ENCODE measurements at places on chromosomes 5 and 9.
A peak's percentile ranks its signal among the peaks of the same experiment; 100 is the strongest.

DNA sequence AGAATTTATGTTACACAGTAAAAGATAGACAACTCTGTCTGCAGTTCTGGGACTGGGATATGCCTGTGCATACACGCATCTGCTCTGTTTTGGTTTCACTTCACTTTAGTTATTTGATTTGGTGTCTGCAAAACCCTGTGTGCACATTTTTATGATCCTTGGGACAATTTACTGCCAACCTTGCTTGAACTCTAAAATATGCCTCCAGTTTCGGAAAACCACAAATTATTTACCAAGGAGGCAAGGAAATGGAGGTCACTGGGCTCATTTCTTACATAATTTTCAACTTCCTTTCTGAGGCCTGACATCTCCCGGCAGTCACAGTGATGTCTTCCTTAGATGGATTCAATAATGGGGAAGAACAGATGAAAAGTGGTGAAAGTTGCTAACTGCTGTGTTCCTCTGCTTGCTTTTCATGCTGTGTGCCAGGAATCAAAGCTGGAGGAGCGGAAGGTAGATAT is 61.2 kb upstream of the TAF11L2 start:
- DNase-seq: no peak

DNA sequence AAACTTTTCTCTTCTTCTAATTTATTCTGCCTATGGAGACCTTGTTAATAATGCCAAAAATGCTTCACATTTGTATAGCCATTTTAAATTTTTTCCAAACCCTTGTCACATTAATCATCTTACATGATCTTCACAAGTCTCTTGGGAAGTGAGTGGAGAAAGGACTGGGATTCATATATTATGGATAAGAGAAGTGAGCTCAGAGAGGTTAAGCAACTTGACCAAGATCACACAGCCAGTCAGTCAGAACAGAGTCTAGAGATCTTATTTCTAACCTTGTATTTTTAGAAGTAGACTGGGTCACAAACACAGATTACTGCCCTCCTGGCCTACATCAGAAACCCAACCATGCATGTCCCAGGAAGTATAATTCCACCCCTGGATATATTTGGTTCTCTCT is 218.0 kb upstream of the ADRA1B start:
- no peak for DNase-seq

DNA sequence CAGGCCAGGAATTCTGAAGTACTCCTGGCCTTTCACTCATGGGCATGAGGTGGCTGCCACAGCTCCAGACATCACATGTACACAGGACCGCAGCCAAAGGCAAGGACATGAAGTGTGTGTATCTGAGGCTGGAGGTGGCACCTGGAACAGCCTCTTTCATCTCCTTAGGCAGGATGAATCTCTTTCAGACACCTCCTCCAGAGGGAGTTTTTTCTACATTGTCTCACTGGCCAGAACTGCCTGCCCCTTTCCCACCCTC is 142.8 kb downstream of the BARX1 start:
- DNase-seq: no peak

DNA sequence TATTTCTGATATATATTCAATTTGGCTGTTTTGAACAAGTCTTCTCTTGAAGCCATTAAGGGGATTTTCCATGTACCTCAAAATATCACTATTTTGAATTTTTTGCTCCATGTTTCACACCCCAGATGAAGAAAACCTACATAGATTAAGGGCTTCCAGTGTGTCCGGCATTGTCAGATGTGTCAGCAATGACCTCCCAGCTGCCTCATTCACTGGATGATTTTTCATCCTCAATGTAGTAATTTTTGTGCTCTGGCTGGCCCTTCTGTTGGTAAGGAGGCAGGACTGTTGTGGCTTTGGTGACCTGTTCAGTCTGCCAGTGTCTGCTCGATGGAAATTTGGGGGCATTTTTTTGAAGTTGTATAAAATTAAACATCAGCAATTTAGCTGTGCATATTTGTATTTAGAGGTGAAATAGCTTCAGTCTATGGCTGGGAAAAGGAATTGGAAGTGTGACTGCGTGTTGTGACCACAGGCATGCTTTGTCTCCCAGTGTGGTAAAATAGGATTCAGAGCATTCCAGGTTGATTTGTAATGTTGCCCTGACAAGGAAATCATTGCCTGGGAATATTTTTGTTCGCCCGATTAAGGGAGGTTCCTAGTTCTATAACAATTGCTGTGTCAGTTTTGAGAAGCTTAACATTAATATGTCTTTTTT is 312.4 kb downstream of the ARHGEF28 start:
- DNase-seq: no peak

DNA sequence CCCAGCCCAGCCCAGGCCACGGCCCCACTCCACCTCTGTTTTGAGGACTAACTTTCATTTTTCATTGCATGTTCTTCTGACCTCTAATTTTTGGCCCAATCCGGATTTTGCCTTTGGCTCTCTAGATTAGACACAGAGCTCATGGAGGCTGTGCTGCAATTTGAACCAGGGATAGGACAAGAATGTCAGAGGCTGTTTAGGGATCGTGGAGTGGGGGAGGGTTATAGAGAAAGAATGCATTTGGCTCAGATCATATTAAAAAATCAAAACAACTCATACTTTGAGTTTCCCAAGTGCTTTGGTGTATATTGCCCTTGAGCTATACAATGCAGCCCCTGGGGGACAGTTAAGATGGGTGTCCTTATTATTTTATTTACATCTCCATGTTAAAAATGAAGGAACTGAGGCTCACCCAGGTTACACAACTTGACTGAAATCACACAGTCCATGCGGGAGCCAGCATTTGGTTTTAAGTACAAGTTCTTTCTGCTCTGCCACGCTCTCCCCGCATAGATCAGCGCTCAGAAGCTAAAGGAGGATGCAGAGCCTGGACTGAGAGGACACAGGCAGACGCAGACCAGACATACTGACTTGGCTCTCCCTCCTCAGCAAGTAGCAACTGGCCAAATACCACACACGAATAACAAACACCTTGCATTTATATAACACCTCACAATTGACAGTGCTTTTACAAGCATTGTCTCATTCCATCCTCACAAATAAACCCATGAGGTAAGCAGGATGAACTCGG is 126.4 kb upstream of the RAI14 start:
- DNase-seq: no peak

DNA sequence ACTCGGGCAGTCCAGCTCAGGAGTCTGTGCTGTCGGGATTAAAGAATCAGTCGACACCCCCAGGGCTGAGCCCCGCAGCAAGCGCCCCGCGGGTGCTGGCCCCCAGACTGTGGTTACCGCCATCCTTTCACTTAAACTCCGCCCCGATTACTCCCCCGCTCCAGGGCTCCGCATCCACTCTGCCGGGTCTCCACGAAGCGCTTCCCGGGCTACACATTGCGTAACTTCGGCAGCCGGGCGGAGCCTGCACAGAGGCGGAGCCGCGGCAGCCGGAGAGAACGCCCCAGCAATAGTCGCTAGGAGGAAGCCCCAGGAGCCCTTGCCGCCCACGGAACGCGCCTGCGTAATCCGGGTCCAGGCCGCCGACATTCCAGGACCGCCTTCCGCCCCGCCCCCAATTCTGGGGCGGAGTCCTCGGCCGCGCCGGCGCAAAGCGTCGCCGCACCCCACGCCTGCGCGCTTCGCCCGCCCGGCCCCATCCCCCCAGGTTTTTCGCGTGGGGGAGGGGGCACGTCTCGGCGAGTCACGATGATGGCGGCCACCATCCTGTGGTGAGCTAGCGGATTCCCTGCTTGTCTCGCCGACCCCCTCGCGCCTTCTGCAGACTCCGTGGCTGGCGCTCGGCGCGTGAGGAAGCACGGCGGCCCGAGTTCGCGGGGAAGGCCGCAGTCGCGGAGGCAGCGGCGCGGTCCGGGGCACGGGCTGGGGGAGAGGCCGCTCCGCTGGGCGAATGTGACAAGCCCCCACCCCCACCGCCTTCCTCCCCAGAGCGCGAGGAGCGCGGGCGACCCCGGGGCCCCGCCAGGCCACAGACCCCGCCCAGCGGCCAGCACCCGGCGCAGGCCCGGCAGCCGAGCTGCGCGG is at the start of gene RAD23B:
RAD23B (plus strand) TSS at position 521 of the 864 bp plus-strand sequence. CDS start 351 bp downstream, outside the sequence.
- peak; percentile 97 for DNase-seq

- no peak for DNase-seq
Observed at GRCh38 chr9:110954822-110955291, 83.4 kb downstream of the LPAR1 start.

- DNase-seq: no peak
Observed at GRCh38 chr9:9229269-9229668, 1383.5 kb downstream of the PTPRD start.

DNA sequence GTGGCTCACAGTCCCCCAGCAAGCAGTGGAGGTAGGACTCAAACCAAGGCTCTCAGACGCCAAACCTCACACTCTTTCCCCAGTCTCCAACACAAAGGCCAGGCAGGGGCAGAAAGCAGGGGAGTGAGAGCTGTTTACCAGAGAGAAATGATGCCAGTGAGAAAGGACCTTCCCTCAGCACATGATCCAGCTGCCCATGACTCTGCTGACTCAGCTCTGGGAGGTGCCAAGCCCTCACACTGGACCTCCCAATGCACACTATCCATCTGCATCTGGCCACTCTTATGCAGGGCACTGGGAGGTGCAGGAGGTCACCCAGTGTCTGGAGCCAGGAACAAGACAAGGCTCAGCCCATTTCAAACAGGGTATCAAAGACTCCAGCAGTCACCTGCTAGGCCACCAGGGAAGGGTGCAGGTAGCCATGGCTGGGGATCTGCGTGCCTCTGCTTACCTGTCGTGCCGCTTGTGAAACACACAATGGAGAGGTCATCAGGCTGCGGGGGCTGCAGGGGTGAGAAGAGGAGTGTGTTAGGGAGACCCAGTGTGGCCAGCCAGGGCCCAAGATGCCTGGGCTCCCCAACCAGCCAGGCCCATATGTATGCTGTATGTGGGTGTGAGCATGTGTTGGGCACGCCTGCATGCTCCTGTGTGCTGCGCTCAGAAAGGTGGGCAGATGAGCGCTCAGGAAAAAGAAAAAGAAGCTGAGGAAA is 26.3 kb downstream of the ACSL6 start:
- no peak for DNase-seq

Data from T follicular helper cell (primary cell).